Memory B cell (primary cell): ENCODE measurements at places on chromosomes 3 and 15.

DNA sequence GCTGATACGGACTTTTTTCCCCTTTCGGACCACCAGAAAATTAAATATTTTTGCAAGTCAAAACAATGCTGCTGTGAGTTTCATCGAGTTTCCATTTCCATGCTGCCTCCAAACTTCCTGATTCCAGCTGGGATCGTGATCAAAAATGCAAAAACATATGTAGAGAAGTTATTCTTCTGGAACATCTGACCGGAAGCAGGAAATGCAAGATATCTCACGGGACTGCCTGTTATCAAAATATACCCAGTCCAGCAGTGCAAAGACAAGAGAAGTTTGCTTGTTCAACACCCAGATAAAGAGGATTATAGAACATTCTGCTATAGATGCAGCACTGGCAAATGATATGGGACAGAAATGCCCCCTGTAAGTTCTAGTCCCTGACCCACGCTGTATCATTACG lies 726.7 kb upstream of the NR2F2 start:
- no peak for DNase-seq

- no peak for DNase-seq
Observed at GRCh38 chr3:106420628-106421027, 551.8 kb upstream of the CBLB start.

DNA sequence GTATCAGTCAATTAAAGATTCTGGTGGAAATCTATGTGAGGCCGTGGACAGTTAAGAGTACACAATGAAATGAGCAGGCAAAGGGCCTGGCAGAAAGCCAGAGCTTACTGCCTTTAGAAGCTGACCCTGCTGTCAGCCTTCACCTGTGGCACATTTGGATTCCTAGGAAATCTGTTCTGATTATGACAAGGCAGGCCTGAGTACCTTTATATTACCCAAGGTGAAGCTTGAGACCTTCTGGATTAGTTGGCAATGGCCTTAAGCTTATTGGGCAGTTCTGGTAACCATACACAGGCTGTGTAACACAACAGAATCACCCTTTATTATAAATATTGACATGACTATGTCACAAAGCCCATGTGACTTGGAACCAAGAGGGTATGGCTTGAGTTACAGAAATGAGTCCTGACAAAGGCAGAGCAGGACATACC lies 43.2 kb downstream of the NBEAL2 start:
- no peak for DNase-seq

- no peak for DNase-seq
Observed at GRCh38 chr3:179450261-179450701, 989 bp downstream of the GNB4 start.

- DNase-seq = no peak
Observed at GRCh38 chr3:169148448-169149348, 514.8 kb downstream of the MECOM start.

- no peak for DNase-seq
Observed at GRCh38 chr15:81323559-81323943, 390 bp downstream of the STARD5 start.

DNA sequence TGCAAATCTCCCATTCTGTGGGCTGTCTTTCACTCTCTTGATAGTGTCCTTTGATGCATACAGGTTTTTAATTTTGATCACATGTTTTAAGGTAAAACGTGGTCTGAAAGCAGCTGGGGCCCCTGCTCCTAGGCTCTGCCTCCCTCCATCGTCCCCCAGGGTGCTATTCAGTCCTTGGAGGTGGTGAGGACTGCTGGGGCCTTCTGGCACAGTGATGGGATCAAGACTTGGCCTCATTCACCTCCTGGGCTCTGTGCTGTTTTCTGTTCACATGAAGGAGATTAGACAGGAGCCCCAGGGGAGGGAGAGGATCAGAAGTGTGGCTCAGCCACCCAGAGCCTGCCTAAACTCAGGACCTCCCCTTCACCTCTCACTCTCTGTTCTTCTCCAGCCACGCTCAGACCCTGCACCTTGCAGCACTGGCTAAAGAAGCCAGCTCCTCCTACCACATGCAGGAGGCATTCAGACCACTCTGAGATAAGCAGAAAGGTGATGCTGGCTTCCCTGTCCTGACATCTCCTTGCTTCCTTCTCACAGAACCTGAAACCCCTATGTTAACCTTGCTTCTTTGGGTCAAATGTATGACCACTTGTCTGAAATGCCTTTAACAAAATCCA lies 43.9 kb downstream of the PAQR5 start:
- DNase-seq = no peak

GRCh38 chr3:149468504-149469212 lies 5.8 kb upstream of the TM4SF4 start:
- no peak for DNase-seq

DNA sequence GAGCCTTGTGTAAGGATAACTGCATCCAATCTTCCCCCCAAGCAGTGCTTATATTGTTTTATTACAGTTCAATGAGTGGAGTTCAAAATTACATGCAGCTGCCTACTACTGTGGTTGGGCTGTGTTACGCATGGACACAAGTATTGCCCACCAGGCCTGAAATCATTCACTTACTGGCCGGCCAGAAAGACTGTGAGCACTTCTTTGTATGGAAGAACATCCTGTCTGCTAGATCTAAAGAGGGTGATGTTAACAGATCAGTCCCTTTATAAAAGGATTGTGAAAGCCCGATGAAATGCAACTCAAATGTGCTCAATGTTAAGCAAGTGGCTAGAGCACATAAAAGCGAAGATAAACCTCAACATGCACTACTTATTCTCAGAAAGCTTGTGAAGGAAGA lies 132.5 kb downstream of the FOXP1 start:
- no peak for DNase-seq

GRCh38 chr3:53740956-53741355 lies 105.3 kb downstream of the CHDH start:
- DNase-seq = no peak
